ENCODE measurements at places on chromosomes 5 and 9.

GRCh38 chr9:4799033-4799430, 6.3 kb downstream of the RCL1 start:
- DNase-seq: no peak

DNA sequence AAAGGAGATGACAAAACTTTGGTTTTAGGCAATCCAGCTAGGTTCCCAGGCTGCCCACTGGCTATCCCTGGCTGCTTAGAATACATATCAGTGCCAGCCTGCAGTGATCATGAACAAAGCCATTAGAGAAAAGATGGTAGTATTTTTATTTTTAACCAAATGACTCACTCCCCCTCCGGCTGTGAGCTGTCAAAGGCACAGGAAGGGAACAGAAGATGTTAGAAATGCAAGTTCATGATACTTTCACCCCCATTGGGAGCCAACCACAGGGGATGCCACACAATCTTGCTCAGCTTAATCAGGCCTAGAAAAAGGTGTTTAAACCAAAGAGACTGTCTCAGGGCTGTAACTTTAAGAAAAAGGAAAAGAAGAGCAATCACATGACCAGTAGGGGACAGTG, 70.3 kb upstream of the ASTN2 start:
- no peak for DNase-seq

- no peak for DNase-seq
Measured at GRCh38 chr5:103539376-103540330, 22.9 kb downstream of the NUDT12 start.

- no peak for DNase-seq
Measured at GRCh38 chr9:89405826-89406225, 87.5 kb downstream of the SECISBP2 start.
